Thoracic aorta (tissue), 2 donors: ENCODE measurements at places on chromosomes 7 and 10.
A peak's percentile ranks its signal among the peaks of the same experiment; 100 is the strongest.

DNA sequence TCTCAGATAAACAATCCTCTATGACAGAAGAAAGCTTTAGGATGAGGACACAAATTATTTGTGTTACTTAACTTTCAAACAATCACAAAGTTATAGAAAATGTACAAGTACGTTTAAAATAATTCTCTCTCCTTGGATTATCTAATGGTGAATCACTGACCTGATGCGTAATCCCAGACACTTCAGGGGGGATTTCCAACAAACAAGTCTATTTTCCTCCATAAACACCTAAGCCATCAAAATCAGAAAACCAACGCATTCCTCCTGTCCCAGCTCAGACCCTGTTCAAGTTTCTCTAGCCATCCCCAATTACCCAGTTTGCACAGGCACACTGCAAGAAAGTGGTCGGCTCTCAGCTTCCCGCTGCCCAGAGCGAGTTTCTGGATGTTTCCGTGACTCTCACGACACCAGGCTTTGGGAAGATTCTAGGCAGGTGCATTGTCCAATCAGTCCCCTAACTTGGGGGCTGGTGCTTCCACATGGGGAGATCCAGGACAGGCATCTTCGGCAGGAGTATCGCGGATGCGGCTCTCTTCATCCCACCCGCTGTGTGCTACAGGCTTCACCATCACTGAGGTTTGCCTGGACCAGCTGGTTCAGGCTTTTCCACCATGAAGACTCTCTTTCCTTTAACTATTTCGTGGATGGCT lies 200.0 kb downstream of the ZMYND11 start:
- no peak overlapping the region for H3K27ac ChIP-seq
- no peaks in the 10 kb centered on the region for H3K36me3 ChIP-seq
- no peak for DNase-seq
- peaks cover 15% of the 10 kb centered on the region for H3K4me1 ChIP-seq
- H3K27me3 ChIP-seq, result no peaks in the 10 kb centered on the region

DNA sequence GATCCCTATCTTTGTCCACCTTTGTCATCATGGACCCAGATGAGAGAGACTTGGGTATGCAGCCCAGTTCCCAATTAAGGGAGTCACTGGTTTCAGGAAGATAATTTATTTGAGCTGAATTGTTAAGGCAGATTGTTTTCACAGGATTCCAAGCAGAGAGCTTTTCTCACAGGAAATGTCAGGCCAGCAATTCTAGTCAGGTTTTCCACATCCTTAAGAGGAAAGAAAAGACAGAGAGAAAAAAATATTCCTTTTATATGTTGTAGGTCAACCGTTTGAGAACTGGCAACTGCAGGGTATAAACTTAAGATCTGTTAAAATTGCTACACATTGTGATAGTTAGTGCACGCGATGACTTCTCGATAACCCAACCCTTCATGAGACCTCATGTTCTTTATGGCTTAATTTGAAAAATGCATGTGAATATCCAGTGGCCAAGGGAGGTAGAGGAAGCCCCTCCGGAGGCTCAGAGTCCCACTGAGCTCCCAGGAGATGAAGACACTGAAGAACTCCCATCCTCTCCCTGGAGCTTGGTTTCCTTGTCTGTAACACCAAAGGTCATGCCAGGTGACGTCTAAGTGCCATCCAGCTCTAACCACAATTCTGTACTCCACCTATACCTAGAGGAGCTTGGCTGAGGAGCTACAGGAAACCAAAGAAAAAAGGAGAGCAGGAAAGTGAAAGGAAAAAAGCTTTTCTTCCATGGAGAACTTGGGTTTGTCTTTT lies 45.6 kb downstream of the MINDY4 start:
- no peak for DNase-seq
- H3K27me3 ChIP-seq, result no peaks in the 10 kb centered on the region
- H3K4me1 ChIP-seq, result peaks cover 53% of the 10 kb centered on the region
- peak overlapping the region; percentile 93 for H3K27ac ChIP-seq
- H3K4me3 ChIP-seq, result peak overlapping the region; percentile 58
- H3K36me3 ChIP-seq, result no peaks in the 10 kb centered on the region

DNA sequence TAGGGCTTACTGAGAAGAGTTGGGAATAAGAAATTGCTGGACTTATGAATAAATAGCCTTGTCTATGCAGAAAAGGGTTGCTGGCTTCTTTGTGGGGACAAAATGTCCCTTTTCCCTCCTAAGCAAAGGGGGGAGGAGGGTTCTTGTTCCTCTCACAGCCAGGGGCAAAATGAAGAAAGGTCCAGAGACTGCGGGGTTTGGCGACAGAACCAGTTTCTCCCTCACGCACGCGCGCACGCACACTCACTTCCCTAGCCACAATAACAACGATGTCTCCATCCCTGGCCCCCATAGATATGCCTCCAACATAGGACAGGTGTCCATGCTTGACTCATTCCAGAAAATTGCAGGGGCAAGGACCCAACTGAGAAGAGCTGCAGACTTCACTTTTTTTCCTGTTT lies 3.3 kb downstream of the ZMIZ1 start:
- peak overlapping the region; percentile 94 for H3K4me3 ChIP-seq
- peaks cover 55% of the 10 kb centered on the region for H3K4me1 ChIP-seq
- no peaks in the 10 kb centered on the region for H3K36me3 ChIP-seq
- peak overlapping the region; percentile 93 for H3K27ac ChIP-seq
- H3K27me3 ChIP-seq, result no peaks in the 10 kb centered on the region

DNA sequence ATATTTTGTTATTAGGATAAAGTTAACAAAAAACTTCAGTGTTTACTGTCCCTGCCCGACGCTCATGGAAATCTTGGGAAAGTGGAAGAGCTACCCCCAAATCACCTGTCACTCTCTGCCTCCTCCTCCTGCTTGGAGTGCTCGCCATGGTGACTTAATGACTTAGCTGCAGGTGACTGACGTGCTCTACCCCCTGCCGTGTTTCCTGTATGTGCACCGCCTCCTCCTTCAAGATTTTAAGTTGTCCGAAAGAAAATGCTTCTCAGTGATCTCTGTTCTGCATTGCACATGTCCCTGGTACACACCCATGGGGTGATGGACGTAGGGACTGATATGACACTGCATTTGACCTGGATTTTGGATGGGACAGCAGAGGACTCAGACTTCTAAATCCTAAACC lies 338.8 kb upstream of the SHH start:
- DNase-seq, result no peak
- no peak overlapping the region for H3K27ac ChIP-seq
- H3K27me3 ChIP-seq, result no peaks in the 10 kb centered on the region
- no peaks in the 10 kb centered on the region for H3K36me3 ChIP-seq
- no peak overlapping the region for H3K4me3 ChIP-seq

DNA sequence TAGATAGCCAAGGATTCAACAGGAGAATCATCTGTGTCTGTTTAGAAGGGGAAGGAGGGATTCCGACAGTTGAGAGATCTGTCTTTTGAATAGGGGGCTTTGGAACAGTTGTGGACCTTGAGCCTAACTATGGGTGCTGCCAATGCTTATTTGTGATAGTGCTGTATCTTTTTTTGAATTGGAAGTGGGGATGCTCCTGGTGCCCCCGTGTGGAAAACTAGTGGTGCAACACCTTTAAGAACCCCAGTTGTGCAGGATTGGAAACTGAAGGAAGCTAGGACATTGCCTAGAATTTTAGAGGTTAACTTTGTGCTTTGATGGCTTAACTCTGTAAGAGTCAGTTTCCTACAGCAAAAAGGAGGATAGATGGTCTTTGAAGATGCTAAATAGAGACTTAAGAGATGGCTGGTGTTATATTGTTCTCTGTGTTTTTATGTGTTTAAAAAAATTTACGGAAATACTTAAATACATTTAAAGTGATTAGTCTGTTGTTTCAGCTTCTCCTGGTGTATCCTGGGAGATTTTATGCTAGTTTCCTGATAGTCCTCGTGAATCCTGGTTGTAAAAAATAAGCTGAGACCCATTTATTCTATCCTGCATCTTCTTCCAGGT lies 69.3 kb downstream of the AP3M1 start:
- no peaks in the 10 kb centered on the region for H3K27me3 ChIP-seq
- no peak for DNase-seq
- peaks cover 14% of the 10 kb centered on the region for H3K36me3 ChIP-seq
- no peak overlapping the region for H3K4me3 ChIP-seq
- no peak overlapping the region for H3K27ac ChIP-seq
- H3K4me1 ChIP-seq, result peaks cover 58% of the 10 kb centered on the region

GRCh38 chr10:15232279-15232678 lies 63.8 kb upstream of the NMT2 start:
- DNase-seq, result no peak
- H3K4me1 ChIP-seq, result peaks cover 6% of the 10 kb centered on the region
- no peak overlapping the region for H3K27ac ChIP-seq
- H3K27me3 ChIP-seq, result no peaks in the 10 kb centered on the region

DNA sequence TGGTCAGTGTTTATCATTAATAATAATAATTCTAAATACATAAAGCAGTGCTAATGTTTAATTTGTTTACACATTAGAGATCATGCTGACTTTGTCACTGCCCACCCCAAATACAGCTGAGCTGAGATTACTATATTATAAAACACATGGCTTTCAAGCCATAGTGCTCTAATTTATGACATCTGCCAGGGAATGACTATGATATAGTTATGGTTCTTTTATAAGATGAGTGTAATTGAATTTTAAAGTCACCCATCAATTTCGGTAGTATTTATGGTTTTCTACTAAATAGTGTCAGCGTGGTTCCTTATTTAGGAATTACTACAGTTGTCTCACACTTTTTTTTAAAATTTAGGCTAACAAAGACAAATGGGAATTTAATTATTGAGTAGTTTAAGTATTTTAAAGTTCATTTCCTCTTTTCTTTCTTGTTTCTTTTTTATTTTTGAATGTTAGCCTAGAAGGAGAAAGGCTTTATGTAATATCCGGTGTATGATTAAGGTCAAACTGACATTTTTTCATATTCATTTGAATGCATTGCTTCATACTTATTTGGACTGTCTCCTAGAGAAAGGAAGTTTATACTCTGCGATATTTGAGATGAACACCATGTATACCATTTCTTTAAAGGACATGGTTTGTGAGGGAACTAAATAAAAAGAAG lies 3.9 kb downstream of the CDK14 start:
- no peak overlapping the region for H3K4me3 ChIP-seq
- H3K27ac ChIP-seq, result no peak overlapping the region
- no peaks in the 10 kb centered on the region for H3K36me3 ChIP-seq
- no peaks in the 10 kb centered on the region for H3K27me3 ChIP-seq

DNA sequence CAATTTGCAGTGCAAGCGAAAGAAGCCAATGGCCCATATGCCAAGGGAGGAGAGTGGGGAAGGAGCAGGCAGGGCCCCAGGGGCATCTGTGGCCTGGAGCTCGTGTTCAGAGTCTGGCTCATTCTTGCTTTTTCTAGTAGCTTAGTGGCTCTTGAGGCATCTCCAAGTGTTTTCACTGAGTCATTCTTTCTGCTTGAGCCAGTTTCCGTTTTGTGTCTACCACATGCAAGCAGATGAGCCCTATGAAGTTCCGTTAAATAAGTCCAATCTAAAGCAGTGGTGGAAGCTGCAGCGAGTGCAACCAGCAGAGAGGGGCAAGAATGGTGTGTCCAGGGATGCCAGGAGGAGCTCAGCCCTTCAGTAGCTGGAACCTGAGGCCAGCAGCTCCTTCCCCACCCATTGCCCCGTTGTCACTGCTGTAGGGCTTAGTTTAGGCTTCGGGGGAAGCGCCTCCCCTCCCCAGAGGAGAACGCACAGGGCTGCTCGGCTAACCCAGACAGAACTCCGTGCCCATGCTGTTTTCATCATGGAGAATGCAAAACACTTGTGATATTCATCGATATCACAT lies 57.4 kb upstream of the EBF3 start:
- no peak overlapping the region for H3K4me3 ChIP-seq
- DNase-seq, result no peak
- H3K27ac ChIP-seq, result no peak overlapping the region
- no peaks in the 10 kb centered on the region for H3K36me3 ChIP-seq

GRCh38 chr7:16428672-16429071 lies 7.3 kb upstream of the CRPPA start:
- H3K36me3 ChIP-seq, result no peaks in the 10 kb centered on the region
- DNase-seq, result no peak
- no peak overlapping the region for H3K4me3 ChIP-seq

DNA sequence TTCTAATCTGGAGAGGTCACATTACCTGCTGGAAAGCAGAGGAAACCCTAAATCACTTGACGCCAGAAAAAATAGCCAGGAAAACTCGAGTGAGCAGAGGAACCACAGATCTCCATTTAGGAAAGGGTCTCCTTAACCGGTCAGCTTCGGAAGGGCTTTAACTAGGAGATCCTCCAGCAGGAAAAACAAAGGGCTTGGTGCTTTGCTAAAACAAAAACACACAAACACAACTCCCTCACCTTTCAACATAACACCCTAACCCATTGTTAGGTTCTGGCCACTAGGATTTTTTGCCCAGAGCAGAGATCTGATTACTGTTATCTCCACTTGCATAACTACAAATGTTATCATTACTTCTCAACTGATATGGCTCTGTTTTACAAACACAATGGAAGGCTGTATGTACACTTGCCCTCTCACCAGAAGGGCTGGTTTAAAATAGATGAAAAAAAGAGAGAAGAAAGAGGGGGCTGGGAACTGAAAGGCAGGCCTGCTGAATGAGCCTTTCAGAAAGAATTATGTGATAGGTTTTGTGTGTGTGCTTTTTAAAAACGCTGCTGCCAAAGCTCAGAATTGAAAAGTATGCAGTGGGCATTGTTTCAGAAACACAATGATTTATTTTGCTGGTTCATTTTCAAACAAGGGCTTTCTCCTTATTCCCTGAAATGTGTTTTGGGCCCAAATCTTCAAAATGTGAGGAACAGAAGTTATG lies 161.5 kb downstream of the FGFR2 start:
- H3K4me1 ChIP-seq, result peaks cover 13% of the 10 kb centered on the region
- no peaks in the 10 kb centered on the region for H3K36me3 ChIP-seq
- no peak for DNase-seq

DNA sequence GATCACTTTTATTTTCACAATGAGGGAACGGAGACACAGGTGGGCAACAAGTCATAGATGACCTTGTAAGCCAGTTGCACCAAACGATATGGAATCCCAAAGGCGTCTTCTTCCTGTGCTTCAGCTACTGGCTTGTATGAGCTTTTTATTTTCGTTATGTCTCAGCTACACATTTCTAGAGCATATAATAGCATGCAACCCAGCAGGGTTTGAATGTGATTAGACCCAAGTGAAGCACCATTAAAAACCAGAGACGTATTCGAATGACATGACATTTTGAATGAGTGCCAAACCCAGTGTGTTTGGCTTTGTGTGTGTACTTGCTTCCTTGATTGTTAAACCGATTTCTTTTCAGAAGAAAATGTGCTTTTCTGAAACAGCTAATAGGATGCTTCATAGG lies 963.2 kb upstream of the CELF2 start:
- H3K4me3 ChIP-seq, result no peak overlapping the region
- no peaks in the 10 kb centered on the region for H3K27me3 ChIP-seq
- DNase-seq, result no peak

GRCh38 chr7:119571666-119572065 lies 701.3 kb upstream of the KCND2 start:
- DNase-seq, result no peak
- no peaks in the 10 kb centered on the region for H3K36me3 ChIP-seq
- H3K4me3 ChIP-seq, result no peak overlapping the region
- no peaks in the 10 kb centered on the region for H3K4me1 ChIP-seq

GRCh38 chr10:96090463-96090800 lies 39.7 kb upstream of the ZNF518A start:
- peak overlapping the region; percentile 87 for H3K27ac ChIP-seq
- H3K4me1 ChIP-seq, result no peaks in the 10 kb centered on the region
- peak overlapping the region; percentile 95 for H3K4me3 ChIP-seq
